ENCODE measurements at places on chromosomes 7 and 10.

GRCh38 chr7:16923019-16923418 lies 41.2 kb upstream of the AGR3 start:
- DNase-seq: no peak

DNA sequence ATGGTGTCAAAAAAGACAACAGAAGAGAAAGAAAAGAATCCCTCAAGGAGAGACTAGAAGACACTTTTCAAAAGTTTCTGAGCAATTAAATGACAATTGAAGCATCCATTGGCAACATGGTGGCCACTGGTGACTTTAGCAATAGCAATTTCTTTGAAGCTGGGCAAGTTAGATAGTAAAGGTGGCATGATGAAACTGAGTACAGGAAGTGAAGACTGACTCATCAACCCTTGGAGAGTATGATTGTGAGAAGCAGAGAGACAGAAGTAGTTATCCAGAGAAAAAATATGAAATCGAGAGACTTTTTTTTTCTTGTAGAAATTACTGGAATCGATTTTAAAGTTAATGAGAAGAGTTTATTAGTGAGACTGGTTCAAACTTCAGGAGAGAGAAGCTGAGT lies 52.5 kb downstream of the DGKB start:
- DNase-seq: no peak

DNA sequence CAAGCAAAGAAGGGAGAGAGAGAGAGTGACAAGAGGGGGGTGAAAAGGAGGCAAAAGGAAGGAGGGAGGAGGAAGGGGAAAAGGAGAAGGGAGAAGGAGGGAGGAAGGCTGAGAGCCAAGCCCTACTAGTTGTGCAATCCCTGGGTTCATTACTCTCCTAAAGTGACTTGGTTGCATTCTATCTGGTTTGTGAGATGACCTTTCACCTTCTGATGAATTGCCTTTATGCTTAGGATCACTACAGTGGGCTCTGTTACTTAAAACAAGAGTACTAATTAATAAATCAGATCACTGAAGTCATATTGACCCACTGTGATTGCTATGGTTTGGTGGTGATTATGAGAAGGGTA lies 144.9 kb downstream of the KIF20B start:
- DNase-seq: no peak

GRCh38 chr7:133606991-133607390 lies 354.1 kb downstream of the EXOC4 start:
- no peak for DNase-seq

DNA sequence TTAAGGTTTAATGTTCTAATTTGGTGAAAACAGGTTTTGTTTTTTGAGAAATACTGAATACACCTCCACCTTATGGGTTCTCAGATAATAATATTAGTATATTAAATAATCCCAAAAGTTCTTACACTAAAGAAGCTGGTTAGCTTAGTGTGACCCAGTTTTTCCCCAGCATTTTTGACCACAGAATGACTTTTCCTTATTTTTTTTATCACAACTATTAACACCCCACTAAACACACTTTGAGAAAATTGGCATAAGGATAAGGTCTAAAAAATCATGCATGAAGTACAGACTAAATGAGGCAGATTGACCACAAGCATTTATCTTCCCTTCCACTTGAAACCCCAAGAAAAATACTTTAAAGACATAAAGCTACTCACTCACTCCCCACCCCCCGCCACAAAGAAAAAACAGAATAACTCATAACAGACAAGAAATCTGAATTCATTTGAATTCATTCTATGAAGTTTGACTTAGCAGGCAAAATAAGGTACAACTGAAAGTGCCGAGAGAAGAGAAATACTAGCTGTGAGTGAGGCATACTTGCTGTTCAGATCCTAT lies 49.7 kb upstream of the WNT16 start:
- DNase-seq: no peak

GRCh38 chr7:3494947-3495346 lies 193.9 kb downstream of the SDK1 start:
- DNase-seq: no peak

GRCh38 chr7:112945046-112945445 lies 141.6 kb downstream of the GPR85 start:
- DNase-seq: no peak

DNA sequence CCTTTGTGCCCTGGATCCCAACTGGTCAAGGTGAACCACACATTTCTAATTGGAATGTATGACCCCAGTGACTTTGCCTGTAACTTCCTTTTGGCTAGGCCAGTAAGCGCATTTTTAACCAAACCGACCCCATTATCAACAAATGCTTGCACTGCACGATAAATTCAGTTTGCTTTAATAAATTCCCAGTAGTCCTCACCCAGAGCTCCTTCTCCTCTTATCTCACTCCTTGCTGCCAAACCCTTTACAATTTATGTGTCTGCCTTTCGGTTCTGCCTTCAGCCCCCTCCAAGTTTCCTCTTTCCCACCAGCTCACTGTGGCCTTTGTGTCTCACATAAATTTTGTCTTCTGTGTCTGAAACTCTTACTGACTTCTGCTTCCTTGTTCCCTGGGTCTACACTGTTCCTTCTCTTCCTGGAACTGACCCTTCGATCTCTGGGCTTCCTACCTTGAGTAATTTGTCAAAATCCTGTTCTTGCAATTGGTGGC lies 59.0 kb downstream of the TBXAS1 start:
- DNase-seq: no peak

- no peak for DNase-seq
Measured at GRCh38 chr10:50511492-50512213, 112.1 kb downstream of the SGMS1 start.

DNA sequence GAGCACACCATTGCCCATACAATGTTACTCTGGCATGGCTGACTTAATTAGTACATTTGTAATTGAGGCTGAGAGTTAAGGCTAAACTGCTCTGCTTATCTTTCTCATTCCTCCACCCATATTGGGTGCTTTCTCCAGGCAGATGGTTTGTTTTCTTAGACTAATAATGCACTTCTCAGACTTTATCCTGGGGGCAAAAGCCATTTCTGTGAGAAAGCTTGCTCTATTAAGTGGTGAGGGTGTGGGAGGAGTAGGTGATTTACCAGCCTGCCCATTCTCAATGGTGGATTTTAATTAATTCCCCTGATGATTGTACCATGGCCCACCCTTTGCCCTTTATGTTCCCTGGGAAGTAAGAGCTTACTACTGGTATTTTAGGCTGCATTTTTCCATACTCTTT lies 174.8 kb downstream of the FOXP2 start:
- DNase-seq: no peak

DNA sequence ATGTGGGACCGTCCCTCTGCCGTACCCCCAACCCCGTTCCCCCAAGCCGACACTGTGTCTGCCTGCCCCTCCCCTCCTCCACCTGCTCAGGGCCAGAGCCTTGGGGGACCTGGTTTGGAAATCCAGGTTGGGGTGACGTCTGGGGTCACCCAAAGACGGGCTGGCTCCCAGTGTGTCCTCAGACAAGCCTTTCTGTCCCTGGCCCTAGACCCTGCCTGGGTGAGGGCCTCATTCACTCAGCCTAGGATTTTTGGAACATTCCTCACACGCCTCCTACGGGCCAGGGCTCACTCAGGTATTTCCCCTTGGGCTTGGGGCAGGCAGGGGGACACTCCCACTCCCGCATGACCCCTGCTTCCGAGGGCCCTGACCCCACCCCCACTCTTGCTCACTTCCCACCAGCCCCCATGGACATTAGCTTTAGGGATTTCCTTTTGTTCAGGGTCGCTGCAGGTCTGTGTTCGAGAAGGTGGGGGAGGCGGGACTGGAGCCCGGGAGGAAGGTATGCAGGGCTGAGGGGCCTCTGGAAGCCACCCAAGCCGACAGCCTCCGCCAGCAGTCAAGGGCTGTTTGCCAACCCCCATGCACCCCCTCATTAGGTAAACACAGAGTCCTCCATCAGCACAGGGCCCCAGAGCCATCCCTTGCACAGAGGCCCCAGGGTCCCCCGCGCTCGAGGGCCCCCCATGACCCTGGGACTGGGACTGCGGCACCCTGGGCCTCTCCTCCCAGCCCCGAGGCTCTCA lies 35.1 kb downstream of the PDGFA start:
- peak; percentile 36 for DNase-seq

- no peak for DNase-seq
Measured at GRCh38 chr7:118642396-118642795, 417.9 kb downstream of the ANKRD7 start.

DNA sequence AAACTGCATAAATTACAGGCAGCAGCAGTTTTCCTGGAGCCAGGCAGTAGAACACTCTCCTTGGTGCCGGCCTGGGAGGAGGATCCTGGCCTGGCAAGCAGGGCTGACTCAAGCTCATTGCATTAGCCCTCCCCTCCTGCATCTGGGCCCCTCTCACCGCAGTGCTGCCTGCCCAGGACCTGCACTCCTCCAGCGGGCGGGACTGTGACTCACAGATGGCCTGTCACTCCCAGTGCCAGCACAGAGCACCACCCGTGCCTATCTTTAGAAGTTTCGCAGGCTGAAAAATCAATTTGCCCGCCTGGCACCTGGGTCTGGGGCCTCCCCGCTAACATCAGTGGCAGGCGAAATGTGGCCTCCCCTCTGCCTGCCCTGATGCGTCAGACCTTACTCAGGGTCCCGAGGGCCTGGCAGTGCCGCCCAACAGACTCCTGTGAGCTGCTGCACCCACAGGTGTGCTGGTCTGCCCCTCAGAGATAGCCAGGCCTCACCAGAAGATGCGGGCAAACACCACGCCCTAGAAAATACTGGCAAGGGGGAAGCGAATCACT lies 123.8 kb downstream of the KCNMA1 start:
- no peak for DNase-seq

DNA sequence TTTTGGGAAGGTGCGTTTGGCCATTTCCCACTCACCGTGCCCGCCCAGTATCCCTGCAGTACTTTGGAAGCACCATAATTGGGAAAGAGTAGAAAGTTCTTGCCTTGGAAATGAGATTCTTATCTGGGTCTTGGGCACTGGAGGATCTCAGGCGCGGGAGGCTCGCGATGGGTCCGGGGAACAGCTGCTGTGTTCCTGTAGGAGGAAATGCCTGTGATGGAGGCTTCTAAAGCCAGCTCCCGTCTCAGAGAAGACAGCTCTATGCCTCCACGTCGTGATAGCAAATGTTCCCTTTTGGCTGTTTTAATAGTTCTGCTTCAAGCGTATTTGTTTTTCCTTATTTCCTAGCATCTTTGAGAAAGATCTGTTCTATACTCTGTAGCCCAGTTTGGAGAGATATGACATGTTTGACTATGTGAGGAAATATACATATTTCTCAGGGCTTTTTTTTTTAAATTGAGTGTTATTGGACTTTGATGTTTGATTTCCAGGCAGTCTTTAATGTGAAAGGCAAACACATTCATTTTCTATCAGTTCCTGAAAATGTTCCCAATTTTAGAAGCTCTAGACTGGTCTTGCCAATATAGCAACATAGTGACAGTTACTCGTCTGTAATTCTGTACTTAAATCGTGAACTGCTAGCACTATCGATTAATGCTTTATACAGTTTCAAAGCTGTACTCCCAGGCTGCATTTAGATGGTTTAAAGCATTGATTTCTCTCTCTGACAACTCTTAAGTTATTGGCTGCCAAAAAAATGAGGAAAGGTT lies 280.8 kb downstream of the DPP6 start:
- DNase-seq: no peak

DNA sequence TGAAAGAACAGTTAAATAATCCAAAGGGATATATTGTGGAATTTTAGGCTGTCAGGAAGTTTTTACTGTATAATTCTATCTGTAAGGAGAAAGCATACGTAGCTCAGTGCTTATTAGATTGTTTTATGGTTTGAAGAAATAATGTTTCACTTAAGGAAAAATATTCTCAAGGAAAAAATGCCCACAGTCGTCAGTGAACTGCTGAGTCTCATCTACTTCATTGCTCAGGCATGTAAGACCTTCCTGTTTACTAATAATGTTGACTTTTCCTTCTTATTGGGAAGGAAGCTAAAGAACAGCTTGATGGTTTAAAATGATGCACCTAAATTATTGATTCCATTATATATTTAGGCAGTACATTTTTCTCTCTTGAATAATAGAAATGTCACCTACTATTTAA lies 304.2 kb downstream of the SDK1 start:
- no peak for DNase-seq

- no peak for DNase-seq
Measured at GRCh38 chr10:59279991-59280505, 82.3 kb downstream of the FAM13C start.

DNA sequence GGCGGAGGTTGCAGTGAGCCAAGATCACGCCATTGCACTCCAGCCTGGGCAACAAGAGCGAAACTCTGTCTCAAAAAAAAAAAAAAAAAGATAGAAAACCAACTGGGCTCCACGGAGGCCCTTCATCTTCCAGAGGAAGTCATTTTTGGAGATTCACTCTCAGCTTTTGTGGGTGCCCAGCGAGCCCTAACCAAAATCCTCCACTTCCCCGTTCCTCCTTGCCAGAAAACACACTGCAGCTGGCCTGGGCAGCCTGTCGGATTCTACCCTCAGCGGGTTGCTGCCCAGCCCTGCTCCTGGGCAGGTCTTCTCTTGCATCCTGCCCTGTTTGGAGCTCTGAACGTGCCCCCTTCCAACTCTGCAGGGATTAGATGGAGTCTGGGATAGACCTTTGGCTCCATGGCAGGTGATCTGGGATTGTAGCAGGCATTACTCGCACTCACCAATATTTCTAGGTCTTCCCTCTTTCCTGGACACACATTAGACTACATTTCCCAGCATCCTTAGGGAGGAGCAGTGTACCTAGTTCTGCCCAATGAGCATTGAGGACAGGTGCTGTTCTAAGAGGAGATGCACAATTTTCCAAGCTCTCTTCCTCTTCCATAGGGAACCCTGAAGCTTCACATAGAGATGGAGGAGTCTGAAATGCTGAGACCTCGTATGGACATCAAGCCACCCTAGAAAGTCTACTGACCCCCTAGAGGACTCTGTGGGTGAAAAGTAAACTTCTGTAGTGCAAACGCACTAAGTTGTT lies 4.6 kb downstream of the GRID2IP start:
- no peak for DNase-seq

GRCh38 chr7:149188213-149188612 lies 7.1 kb upstream of the ZNF282 start:
- DNase-seq: no peak

DNA sequence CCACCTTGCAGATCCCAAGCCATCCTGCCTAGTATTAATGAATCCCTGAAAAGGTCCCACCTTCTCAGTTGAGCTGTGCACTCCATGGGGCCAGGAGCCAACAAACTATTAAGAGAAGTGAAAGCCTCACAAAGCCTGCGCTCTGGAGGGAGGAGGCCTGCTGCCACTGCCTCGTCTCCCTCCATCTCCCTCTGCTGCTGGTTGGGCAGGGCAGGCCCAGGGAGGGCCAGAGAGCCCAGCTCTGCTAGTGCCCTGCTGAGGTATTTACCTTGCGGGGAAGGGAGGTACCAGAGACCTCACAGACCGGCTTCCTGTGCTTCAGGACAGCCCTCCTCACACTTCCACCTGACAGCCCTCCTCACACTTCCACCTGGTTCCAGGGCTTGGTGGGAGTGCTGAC lies 171.5 kb downstream of the SH3PXD2A start:
- peak; percentile 20 for DNase-seq

DNA sequence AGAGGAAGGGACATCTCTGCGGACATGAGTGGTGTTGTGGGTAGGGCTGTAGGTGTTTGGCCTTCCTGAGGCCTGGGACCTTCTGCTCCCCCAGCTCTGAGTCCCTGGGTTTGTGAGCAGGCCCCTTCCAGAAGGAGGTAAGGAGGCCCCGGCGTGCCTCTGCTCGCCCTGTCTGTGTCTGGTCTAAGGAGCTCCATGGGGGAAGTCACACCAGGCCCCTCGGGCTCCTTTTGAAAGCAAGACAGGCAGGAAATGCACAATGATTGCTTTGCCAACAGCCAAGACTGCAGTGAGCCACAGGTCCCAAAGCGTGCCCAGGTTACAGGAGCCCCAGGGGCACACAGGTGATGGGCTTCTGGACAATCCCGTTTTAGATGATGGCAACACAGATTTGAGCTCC lies 89.5 kb downstream of the FAM53B start:
- DNase-seq: no peak

- DNase-seq: no peak
Measured at GRCh38 chr7:14092331-14092730, 102.9 kb upstream of the ETV1 start.

Data from WTC11 (cell line).